Esophagus muscularis mucosa (tissue), 4 donors: ENCODE measurements at places on chromosomes 13 and 19. TPM values are rescaled to one million over a fixed set of nuclear protein-coding genes. Genes with fewer than 3 reads are reported as not detected.

SLC10A2 gene
- total RNA-seq = not detected

S1PR2 gene
- total RNA-seq = 25.2 TPM

MYO1F gene
- total RNA-seq = 7.5 TPM

NLRP4 gene
- not detected for total RNA-seq

SLC6A16 gene
- 4.1 TPM for total RNA-seq

TMPRSS9 gene
- total RNA-seq = not detected

DLEU7 gene
- 0.17 TPM for total RNA-seq

C3 gene
- 1,020 TPM for total RNA-seq

KIRREL2 gene
- not detected for total RNA-seq

NLRP5 gene
- not detected for total RNA-seq

BEST2 gene
- total RNA-seq = not detected

ZNF730 gene
- total RNA-seq = not detected

PEAK3 gene
- 0.78 TPM for total RNA-seq

BST2 gene
- 59.7 TPM for total RNA-seq

ZNF845 gene
- total RNA-seq = 4.4 TPM

LAIR1 gene
- total RNA-seq = 7.6 TPM

- no peaks in the 10 kb centered on the region for H3K27me3 ChIP-seq
- no peaks in the 10 kb centered on the region for H3K36me3 ChIP-seq
- H3K27ac ChIP-seq = no peak overlapping the region
These were observed 24.1 kb upstream of the UBAC2 start for GRCh38 chr13:99176309-99177276.

- DNase-seq = peak; percentile 24
- H3K36me3 ChIP-seq = no peaks in the 10 kb centered on the region
- no peak overlapping the region for H3K27ac ChIP-seq
- no peaks in the 10 kb centered on the region for H3K4me1 ChIP-seq
- no peak overlapping the region for H3K4me3 ChIP-seq
These were observed 216.5 kb upstream of the SOX1 start for GRCh38 chr13:111850458-111850857.

- no peak for DNase-seq
- no peaks in the 10 kb centered on the region for H3K36me3 ChIP-seq
- H3K4me3 ChIP-seq = no peak overlapping the region
- H3K27ac ChIP-seq = no peak overlapping the region
- no peaks in the 10 kb centered on the region for H3K27me3 ChIP-seq
These were observed 240.4 kb downstream of the KCNRG start for GRCh38 chr13:50255639-50256038.

DNA sequence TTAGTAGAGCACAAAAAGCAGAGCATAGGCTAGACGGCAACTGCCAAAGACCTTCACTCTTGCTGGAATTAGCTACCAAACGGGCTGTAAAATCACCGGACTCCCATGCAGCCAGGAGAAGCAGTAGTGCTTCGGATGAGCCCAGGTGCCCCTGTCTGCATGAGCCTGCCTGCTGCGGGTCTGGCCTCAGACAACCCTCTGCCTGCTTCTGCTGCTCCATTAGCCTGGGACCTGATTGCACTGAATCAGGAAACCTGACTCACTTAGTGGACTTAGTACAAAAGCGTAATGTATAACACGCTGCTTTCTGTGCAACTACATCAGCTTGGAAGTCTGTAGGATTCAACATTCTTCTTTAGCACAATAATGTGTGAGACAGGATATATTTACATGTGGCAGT, 170.0 kb downstream of the LMO7 start:
- peaks cover 3% of the 10 kb centered on the region for H3K4me1 ChIP-seq
- peaks cover 19% of the 10 kb centered on the region for H3K36me3 ChIP-seq
- no peaks in the 10 kb centered on the region for H3K27me3 ChIP-seq
- no peak overlapping the region for H3K27ac ChIP-seq
- DNase-seq = no peak

- H3K27me3 ChIP-seq = no peaks in the 10 kb centered on the region
- peak within 1 kb of the TSS; percentile 98 for H3K4me3 ChIP-seq
- no peak for DNase-seq
- H3K36me3 ChIP-seq = no peaks in the 10 kb centered on the region
These were observed at the start of gene TMTC4 for GRCh38 chr13:100674572-100674871. TSS of gene TMTC4 (minus strand) at chr13:100674795. CDS start at chr13:100670362, 4,433 bp downstream.

GRCh38 chr19:18204394-18205199, 755 bp upstream of the RAB3A start:
- H3K27me3 ChIP-seq = no peaks in the 10 kb centered on the region
- H3K36me3 ChIP-seq = peaks cover 18% of the 10 kb centered on the region
- peak overlapping the region; percentile 69 for H3K4me3 ChIP-seq
- H3K4me1 ChIP-seq = peaks cover 41% of the 10 kb centered on the region
- no peak for DNase-seq

- no peak for DNase-seq
- H3K27ac ChIP-seq = no peak overlapping the region
- no peak overlapping the region for H3K4me3 ChIP-seq
- H3K36me3 ChIP-seq = no peaks in the 10 kb centered on the region
These were observed 12.1 kb downstream of the MAG start for GRCh38 chr19:35304036-35304435.

DNA sequence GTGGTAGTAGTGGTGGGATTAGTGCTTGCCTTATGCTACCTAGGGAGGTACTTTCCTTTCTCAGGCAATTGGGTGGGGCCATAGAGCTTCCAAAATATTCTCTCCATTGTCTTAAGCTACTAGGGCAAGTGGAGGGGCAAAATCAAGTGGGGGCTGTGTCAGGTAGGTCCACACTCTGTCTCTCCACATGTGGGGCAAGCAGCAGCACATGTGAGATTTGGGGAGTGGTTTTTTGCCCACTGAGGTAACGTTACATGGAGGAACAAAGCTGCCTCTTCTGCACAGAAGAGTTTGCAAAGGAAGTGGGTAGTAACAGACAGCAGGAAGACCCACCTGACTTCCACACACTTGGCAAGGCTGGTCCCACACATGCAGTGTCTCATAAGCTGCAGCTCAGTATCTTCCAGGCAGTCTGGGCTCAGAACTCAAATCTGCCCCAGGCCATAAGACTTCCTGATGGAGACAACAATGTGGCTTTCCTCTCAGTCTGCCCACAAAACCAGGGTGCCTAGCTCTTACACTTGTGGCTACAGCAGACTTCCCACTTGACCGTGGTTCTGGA, 1581.5 kb upstream of the PCDH20 start:
- no peak for DNase-seq
- no peaks in the 10 kb centered on the region for H3K36me3 ChIP-seq
- H3K4me3 ChIP-seq = no peak overlapping the region
- H3K27me3 ChIP-seq = no peaks in the 10 kb centered on the region
- H3K27ac ChIP-seq = no peak overlapping the region

- H3K4me1 ChIP-seq = no peaks in the 10 kb centered on the region
- no peaks in the 10 kb centered on the region for H3K27me3 ChIP-seq
- no peak for DNase-seq
These were observed 28.7 kb downstream of the CYSLTR2 start for GRCh38 chr13:48682436-48682835.

DNA sequence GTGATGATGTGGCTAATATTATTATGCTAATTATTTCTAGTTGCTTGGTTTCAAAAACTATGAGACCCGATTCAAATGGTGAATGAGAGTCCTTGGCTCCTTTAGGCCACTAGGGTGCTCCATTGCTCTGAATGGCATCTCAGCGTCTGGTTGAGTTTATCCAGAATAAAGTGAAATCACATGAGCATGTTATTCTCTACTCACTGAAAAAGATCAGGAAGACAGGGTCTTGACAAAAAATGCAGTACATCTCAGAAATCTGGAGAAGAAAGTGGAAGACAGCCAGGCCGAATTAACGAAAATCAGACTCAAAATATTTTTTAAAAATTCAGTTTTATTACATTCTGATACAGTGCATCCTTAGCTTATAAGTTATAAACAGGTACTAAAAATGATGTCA, 516.2 kb downstream of the MYO16 start:
- H3K27ac ChIP-seq = peak overlapping the region; percentile 57
- no peaks in the 10 kb centered on the region for H3K36me3 ChIP-seq
- no peaks in the 10 kb centered on the region for H3K4me1 ChIP-seq
- no peak overlapping the region for H3K4me3 ChIP-seq

GRCh38 chr13:40798380-40798779, 9.0 kb downstream of the SLC25A15 start:
- H3K4me1 ChIP-seq = no peaks in the 10 kb centered on the region
- H3K27me3 ChIP-seq = no peaks in the 10 kb centered on the region
- H3K4me3 ChIP-seq = no peak overlapping the region

DNA sequence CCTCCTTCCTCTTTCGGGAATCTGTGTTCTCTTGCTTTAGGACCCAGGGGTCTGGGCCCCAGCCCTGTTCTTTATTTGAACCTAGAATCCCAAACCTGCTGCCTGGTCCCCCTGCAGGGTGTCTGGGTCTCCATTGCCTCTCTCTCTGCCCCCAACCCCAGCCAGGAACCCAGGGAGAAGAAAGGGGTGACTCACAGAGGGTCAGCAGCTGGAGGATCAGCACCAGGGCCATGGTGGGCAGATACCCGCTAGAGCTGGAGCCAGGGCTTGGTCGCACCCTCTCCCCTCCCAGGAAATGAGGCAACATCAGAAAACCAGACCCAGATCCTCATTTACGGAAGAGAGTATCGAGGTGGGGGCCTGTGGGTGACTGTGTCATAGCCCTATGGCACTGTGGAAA, at the start of gene OSCAR:
OSCAR (minus strand) TSS at position 243 of the 400 bp plus-strand sequence; CDS start at position 232, 11 bp downstream.
- peaks cover 6% of the 10 kb centered on the region for H3K36me3 ChIP-seq
- H3K27me3 ChIP-seq = peaks cover 9% of the 10 kb centered on the region
- DNase-seq = no peak
- no peak within 1 kb of the TSS for H3K4me3 ChIP-seq
- H3K4me1 ChIP-seq = peaks cover 40% of the 10 kb centered on the region

- no peaks in the 10 kb centered on the region for H3K36me3 ChIP-seq
- H3K4me3 ChIP-seq = no peak overlapping the region
- DNase-seq = no peak
- H3K4me1 ChIP-seq = no peaks in the 10 kb centered on the region
These were observed 132.5 kb downstream of the DNAJC3 start for GRCh38 chr13:95809429-95809828.

- H3K27me3 ChIP-seq = no peaks in the 10 kb centered on the region
- H3K4me3 ChIP-seq = no peak overlapping the region
- H3K27ac ChIP-seq = no peak overlapping the region
- H3K4me1 ChIP-seq = peaks cover 42% of the 10 kb centered on the region
- no peak for DNase-seq
These were observed 13.2 kb downstream of the DNAJC15 start for GRCh38 chr13:43036351-43037250.

GRCh38 chr19:43681821-43682220, 11.9 kb upstream of the PLAUR start:
- H3K36me3 ChIP-seq = no peaks in the 10 kb centered on the region
- no peak overlapping the region for H3K4me3 ChIP-seq
- no peaks in the 10 kb centered on the region for H3K27me3 ChIP-seq
- no peak for DNase-seq
- H3K4me1 ChIP-seq = peaks cover 4% of the 10 kb centered on the region

DNA sequence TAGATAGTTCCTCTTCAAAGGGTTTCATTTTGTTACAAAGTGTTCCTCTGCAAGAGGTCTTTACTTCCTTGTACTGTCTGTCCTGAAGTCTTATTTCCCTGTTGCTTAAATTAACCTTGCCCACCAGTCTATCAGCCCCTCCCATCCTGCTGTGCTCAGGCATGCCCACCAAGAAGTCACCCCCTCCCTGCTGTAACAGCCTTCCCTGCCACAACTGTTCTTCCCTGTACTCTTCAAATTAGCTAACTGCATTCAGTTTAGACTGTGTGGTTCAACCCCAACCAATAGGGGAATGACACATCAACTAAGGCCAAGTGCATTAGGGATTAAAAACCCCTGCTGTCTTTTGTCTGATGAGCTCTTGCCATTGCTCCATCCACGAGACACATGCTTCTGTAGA, 34.4 kb upstream of the ZNF562 start:
- no peaks in the 10 kb centered on the region for H3K27me3 ChIP-seq
- H3K36me3 ChIP-seq = no peaks in the 10 kb centered on the region
- DNase-seq = no peak
- H3K4me1 ChIP-seq = no peaks in the 10 kb centered on the region

GRCh38 chr13:29905845-29906244, 55.4 kb upstream of the UBL3 start:
- H3K4me1 ChIP-seq = peaks cover 27% of the 10 kb centered on the region
- no peak for DNase-seq
- H3K4me3 ChIP-seq = no peak overlapping the region
- H3K27me3 ChIP-seq = no peaks in the 10 kb centered on the region
- H3K27ac ChIP-seq = peak overlapping the region; percentile 40

- H3K4me3 ChIP-seq = peak overlapping the region; percentile 45
- DNase-seq = no peak
- no peaks in the 10 kb centered on the region for H3K27me3 ChIP-seq
These were observed 15.9 kb upstream of the NOP53 start for GRCh38 chr19:47729468-47729798.

DNA sequence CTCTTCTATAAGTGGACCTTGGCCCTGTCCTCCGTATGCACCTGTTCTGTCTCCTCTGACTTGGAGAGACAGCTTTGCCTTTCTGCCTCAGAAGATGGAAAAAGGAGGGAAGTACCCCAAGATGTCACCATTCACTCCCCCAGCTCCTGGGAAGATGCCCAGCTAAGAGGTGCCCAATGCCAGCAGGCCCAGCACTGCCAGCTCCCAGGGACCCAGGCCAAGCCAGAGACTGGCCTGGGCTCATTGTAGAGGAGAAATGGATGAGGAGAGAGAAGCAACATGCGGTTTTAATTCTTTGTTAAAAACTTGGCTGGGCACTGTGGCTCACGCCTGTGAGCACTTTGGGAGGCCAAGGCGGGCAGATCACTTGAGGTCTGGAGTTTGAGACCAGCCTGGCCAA, 111.5 kb upstream of the ZNF507 start:
- DNase-seq = no peak
- H3K36me3 ChIP-seq = no peaks in the 10 kb centered on the region
- no peaks in the 10 kb centered on the region for H3K27me3 ChIP-seq
- no peak overlapping the region for H3K27ac ChIP-seq
- no peak overlapping the region for H3K4me3 ChIP-seq

DNA sequence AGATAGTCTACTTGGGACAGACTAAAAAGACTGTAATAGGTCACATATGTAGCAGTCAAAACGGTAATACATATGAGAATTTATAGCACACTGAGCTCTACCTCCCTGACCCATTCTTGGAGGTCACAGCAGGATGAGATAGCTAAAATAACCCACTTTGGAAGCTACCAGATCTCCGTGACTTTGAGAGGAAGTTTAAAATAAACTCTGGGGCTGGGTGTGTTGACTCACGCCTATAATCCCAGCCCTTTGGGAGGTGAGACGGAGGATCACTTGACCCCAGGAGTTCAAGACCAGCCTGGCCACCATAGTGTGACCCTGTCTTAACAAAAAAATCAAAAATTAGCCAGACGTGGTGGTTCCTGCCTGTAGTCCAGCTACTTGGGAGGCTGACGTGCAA, 45.3 kb downstream of the DHRS12 start:
- H3K27ac ChIP-seq = no peak overlapping the region
- no peaks in the 10 kb centered on the region for H3K27me3 ChIP-seq
- H3K4me1 ChIP-seq = no peaks in the 10 kb centered on the region
- no peak for DNase-seq
- no peak overlapping the region for H3K4me3 ChIP-seq
- H3K36me3 ChIP-seq = peaks cover 45% of the 10 kb centered on the region

- H3K4me1 ChIP-seq = peaks cover 19% of the 10 kb centered on the region
- DNase-seq = no peak
- H3K4me3 ChIP-seq = no peak overlapping the region
- no peak overlapping the region for H3K27ac ChIP-seq
- no peaks in the 10 kb centered on the region for H3K36me3 ChIP-seq
These were observed 3.9 kb downstream of the SIAH3 start for GRCh38 chr13:45847554-45848224.
